ENCODE measurements at places on chromosomes 5 and 9.

DNA sequence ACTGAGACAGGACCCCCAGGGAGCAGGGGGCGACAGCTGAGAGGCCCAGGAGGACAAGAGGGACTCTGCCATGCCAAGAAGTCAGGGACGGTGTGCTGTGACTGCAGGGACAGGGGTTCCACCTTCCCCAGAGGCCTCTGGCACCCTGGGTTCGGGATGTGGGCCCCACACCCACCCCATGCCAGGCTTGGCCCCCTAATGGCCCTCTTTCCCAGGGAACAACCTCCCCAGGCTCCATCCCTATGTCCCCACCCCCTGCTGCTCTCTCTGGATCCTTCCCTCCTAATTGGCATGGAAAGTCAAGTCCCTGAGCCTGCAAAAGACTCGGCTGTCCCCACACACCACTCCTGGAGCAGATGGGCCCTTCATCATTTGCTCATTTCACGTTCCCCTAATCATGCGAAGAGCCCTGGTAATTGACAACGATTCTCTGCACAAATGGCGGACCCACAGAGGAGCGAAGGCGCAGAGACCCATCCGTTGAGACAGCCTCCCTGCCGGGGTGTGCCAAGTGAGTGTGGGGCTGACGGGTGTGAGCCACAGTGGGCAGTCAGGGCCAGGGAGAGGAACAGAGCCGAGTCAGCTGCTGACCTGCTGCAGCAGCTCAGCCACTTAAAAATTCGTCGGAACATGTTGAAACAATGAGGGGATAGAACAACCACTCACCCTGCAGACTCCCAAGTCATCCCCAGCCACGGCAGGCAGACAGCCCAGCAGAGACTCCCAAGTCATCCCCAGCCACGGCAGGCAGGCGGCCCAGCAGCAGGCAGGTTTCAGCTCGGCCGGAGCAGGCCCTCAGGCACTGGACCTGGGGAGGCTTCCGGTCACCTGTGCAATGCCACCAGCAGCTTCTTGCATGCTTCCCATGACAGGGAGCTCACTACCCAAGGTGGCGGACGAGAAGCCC lies 109.0 kb downstream of the VAV2 start:
- DNase-seq = no peak

GRCh38 chr5:30846171-30846570 lies 347.3 kb upstream of the CDH6 start:
- DNase-seq = no peak

DNA sequence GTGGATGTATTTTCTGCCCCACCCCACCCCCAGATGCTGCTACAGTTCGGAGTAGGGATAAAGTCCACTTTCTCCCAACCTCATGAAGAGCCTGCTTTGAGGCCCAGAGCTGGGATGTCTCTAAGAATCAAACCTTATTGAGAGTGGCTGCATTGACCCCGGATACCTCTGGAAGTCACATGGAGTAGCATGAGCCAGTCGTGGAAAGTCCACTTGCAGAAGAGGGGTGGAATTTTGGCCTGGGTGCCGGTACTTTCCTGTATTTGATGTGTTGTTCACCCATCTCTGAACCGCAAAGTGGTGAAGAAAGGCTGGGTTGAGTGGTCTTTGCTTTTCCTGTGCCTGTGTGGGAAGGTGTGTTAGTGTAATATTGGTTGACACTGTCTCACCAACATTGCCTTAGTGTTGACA lies 3.7 kb downstream of the OTULIN start:
- DNase-seq = peak; percentile 38

GRCh38 chr5:167290478-167290877 lies 1001.0 kb upstream of the WWC1 start:
- DNase-seq = no peak

DNA sequence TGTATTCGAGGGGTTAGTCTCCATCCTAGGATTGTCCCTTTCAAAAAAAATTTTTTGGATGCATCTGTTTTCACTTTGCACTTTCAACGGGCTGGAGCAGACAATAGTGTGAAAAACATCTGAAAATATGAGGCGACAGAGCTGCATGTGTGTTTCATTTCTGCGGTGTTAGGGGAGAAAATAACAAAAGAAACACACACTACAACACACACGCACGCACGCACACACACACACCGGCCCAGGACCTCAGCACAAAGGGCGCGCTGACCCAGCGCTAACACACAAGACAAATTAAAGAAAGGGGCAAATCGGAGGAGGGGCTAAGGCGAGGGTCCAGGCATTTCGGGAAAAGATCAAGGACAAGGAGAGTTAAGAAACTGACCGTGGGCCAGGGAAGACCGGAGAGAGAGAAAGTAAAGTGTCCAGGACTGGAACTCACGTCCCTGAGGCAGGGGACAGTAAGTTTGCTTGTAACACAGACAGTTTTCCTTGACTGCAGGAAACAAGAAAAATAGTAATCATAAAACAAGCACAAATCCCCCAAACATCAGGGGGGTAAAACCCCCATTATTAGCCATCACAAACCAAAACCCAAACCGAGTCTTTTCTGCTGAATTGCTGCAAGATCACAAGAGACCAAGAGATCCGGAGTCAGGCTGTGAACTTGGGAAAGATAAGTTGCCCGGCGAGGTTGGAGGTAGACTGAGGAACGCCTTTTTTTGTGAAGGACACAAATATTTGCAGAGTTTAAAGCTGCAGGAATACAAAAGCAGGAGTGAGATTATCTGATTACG lies 302.1 kb downstream of the PARP8 start:
- no peak for DNase-seq

- no peak for DNase-seq
These were observed 51.1 kb upstream of the ORM1 start for GRCh38 chr9:114271556-114272510.

GRCh38 chr5:97600486-97600885 lies 417.4 kb upstream of the RIOK2 start:
- DNase-seq = no peak

GRCh38 chr5:67287510-67288268 lies 91.1 kb upstream of the CD180 start:
- DNase-seq = no peak

- no peak for DNase-seq
These were observed 149.6 kb downstream of the TTLL11 start for GRCh38 chr9:121943463-121943862.

DNA sequence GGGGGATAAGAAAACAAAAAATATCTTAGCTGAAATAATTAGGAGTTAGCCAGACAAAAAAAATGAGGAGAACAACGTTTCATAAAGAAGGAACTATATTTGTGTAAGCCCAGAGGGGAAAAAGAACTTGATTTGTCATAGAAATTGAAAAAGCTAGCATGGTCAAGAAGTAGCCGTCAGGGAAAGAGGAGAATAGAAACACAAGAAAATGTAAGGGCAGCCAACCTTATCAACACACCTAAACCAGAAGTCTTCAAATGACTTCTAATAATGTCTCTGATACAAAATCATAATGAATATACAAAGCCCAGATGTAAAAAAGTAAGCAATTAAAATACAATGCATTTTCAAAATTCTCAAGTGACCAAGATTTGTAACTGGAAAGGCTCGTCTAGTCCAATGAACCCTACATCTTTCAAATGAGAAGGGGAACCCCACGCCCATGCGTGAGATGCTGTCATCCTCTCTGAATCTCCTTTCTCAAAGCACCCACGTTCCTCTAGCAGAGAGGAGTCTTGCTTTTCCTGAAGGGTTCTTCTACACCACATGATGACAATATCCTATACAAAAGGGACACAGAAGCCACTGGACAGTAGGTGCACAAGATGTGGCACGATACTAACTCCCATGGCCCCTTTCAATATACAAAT lies 103.7 kb downstream of the ARL15 start:
- DNase-seq = no peak

DNA sequence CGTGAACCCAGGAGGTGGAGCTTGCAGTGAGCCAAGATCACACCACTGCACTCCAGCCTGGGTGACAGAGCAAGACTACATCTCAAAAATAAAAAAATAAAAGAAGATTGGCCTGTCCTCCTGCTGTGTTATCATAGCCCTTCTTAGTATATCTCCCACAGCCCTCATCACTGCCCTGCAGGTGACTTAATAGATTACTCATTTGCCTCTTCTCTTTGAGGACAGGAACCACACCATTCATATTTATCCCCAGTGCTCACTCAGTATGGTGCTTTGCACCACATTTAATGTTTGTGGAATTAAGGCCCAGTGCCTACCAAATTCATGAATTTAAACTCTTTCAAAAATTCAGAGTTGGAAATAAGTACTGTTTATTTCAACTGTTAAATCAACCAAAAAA lies 10.3 kb downstream of the IDNK start:
- DNase-seq = no peak

DNA sequence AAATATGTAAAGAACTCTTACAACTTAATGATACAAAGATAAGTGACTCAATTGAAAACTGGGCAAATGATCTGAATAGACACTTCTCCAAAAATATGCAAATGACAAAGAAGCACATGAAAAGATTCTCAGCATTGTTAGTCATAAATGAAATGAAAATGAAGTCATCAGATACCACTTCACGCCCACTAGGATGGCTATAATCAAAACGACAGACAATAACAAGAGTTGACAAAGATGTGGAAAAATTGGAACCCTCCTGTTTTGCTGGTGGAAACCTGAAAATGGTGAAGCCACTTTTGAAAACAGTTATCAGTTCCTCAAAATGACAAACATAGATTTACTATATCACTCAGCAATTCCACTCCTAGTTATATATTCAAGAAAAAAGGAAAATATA lies 7.9 kb upstream of the SYK start:
- no peak for DNase-seq

- DNase-seq = no peak
These were observed 106.4 kb downstream of the SLC24A2 start for GRCh38 chr9:19682397-19682796.

DNA sequence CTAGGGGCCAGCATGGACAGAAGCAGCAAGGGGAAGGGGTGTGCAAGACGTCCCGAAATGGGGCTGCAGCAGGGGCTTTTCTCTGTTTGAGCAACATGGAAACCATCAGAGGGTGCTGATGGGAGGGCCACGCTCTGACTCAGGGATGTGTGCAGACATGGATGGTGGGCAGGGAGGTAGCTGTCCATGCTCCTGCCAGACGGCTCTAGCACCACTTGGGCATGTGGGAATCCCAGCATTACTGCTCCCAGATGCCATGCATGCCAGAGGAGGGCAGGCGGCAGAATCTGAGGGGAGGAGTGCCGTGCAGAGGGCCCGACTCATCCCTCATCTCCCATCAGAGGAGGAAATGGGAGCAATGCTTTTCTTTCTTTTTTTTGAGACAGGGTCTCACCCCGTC lies 45.6 kb upstream of the SLC25A51 start:
- DNase-seq = no peak

DNA sequence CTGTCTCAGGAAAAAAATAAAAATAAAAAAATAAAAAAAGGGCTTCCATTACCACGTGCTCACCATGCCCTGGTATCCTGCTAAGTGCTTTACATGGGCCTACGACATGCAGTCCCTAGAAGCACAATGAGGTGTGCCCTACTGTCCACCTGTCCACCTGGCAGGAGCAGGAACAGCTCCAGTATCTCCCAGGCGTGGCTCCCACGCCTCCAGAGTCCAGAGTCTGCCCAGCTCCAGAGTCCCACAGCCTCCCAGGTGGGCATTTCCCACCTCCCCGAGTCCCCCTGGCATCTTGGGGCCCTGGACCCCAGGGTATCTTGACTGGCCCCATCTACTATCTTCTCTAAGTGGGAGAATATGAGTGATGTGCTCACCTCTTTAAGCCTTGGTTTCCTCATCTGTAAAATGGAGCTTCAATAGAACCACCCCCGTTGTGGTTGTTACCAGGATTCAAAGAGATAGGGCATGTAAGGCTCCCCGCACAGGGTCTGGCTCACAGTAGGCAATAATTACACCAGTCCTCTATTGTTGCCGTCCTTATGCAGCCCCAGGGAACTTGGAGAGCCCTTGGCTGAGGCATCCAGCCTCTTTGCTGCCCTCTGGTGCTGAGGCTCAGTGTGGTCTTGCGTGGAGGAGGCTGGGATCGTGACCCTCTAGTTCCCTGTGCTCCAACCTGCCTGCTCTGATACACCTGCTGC lies 8.9 kb downstream of the CXCL14 start:
- no peak for DNase-seq

GRCh38 chr9:2791246-2791645 lies 52.6 kb downstream of the PUM3 start:
- DNase-seq = no peak

DNA sequence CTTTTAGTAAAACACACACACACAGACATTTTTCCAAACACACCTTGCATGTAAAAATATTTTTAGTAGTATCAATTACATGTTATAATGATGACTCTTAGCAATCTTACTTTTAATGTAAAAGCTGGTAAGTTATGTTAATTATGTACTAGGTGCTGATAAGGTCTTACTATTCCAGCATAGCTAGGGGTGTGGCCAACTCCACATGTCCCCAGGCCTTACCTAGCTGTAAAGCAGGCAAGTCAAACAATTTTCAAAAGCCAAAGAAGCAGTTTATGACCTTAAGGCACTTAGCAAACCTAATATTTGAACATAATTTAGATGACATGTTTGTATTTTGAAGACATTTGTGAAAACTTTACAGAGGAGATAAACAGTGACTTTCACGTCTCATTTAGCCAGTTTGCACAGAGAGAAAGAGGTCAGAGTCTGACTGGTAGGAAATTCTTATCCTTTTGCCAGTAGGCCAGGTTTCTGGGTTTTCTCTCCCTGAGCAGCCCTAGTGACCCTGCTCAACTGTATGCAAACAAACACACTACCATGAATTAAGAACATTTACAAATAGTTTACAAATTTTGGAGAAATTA lies 26.5 kb upstream of the GPX3 start:
- no peak for DNase-seq

DNA sequence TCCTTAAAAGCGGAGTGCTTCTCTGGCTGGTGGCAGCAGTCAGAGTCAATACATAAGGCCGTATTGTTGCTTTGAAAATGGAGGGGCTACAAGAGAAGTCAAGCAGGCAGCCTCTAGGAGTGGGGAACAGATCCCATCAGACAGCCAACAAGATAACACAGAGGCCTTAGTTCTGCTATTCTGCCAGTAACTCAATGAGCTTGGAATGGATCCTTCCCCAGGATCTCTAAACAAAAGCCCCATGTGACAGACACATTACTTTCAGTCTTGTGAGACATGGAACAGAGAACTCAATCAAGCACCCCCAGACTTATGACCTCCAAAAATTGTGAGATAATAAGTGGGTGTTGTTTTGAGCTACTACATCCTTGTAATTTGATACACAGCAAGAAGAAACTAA lies 158.6 kb downstream of the RFX3 start:
- DNase-seq = no peak

- no peak for DNase-seq
These were observed 499.2 kb upstream of the COX7C start for GRCh38 chr5:86118542-86118941.

DNA sequence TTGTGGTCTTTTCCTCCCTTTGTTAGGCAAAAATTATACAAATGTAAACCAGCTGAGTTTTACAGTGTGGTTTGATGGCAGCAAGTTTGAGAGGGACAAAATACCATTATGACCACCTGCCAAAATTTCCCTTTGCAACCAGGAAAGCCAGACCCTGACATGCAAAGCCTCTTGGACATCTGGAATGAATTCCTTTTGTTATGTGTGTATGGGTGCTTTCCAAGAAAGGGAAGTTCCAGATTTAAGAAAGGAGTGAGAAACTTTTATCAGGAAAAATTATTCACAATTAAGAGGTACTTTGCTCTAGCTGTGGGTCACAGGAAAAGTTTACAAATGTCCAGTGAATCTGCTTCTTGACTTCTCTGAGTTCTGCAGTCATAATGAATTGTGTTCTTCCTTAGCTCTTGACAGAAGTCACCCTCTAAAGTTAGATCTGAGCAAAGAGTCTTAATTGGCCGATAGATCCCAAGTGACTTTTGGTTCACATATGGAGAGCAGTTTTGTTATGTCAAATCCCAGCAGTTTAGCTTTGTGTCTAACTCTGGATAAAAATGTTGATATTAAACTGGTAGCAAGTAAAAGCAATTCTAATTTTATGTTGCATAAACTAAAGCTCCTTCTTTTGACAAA lies 295.9 kb upstream of the ZNF608 start:
- DNase-seq = no peak

- DNase-seq = no peak
These were observed 151.8 kb upstream of the VLDLR start for GRCh38 chr9:2469681-2470221.
